Natural killer cell treated with Interleukin-12 subunit alpha and Interleukin-12 subunit beta and Interleukin-15 and Interleukin-18, amount 100 ng/mL, for 72 hours (primary cell): ENCODE measurements at places on chromosomes 1 and 21. TPM values are rescaled to one million over a fixed set of nuclear protein-coding genes. Genes with fewer than 3 reads are reported as not detected.

DNA sequence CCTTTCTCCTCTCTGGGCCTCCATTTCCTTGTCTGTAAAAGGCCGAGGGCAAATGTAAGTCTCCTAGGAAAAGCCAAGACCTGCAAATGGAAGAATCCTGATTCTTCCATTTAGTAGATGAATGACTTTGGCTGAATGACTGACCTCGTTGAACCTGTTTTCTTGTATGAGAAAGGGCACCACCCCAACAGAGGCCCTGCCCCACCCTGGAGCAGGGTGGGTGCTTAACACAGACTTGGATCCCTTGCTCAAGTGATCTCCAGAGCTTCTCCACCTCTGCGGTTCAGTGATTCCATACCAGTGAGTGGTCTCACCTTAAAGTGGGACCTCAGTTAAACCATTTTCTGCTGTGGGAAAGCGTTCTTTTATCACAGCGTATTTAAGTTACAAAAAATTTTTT, 39.0 kb upstream of the GUCA2B start:
- no peak for DNase-seq

CENPL gene
- total RNA-seq = 38.7 TPM

- DNase-seq = peak; percentile 73
Measured at GRCh38 chr1:54081306-54082270, 28.2 kb downstream of the TCEANC2 start.

IGSF3 gene
- total RNA-seq = 0.36 TPM

GRCh38 chr1:56872597-56872996, 18.0 kb downstream of the C8A start:
- DNase-seq = no peak

LCE2A gene
- total RNA-seq = not detected

DNA sequence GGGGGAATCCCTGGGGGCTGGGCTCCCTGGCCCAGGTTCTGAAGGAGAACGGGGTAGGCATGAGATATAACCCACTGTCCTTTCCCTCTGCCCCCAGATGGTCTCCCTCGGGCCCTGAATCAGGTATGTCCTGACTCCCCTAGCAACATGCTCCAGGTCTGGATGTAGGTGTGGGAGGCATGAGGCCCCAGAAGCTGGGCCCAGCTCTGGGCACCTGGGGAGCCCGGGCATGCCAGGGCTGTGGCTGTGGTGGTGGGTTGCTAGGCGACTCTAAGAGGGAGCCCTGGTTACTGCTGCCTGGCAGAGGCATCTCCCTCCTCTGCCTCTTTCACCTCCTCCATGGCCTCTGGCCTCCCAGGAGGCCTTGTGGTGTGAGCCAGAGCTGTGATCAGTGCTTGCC, 16.2 kb downstream of the FOXO6 start:
- DNase-seq = no peak

OR2W3 gene
- 0.31 TPM for total RNA-seq

- DNase-seq = no peak
Measured at GRCh38 chr1:172453153-172453545, 9.3 kb upstream of the PIGC start.

DNA sequence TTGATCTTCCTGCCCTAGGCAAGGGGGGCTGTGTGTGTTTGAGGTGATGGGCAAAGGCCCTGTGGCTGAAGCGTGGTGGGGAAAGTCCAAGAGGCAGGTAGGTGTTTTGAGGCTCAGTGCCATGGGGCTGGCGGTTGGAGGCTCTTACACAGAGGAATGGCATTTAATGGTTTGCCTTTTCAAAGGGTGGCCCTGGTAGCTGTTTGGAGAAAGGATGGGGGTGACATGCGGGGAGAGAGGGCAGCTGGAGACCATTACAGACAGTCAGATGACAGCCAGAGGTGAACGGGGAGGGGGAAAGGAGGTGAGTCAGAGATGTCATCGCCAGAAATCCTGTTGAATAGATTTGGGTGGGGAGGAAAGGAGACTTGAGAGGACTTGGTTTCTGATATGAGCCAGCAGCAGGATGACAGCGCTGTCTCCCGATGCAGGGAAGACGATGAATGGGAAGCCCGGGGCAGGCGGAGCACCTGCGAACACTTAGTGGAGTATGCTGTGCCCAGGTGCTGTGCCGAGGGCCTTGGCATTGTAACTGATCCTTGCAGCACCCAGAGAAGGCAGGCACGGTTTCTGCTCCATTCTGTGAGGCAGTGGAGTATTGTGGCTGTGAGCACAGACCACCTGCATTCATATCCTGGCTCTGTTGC, 56.3 kb downstream of the MAN1C1 start:
- DNase-seq = no peak

GBP7 gene
- total RNA-seq = 1.3 TPM

SLC6A9 gene
- 4.5 TPM for total RNA-seq

DNA sequence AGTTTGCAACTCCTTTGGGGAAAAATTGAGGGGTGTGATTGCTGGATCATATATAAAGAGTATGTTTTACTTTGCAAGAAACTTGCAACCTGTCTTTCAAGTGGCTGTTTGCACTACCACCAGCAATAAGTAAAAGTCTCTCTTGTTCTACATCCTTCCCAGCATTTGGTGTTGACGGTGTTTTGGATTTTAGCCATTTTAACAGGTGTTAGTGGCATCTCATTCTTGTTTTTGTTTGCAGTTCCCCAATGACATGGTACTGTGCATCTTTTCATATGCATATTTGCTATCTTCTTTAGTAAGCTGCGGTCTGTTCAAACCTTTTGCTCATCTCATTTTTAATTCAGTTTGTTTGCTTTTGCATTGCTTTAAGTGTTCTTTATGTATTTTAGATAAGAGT, 535.5 kb downstream of the LRRIQ3 start:
- DNase-seq = no peak

RSPO1 gene
- not detected for total RNA-seq

C1orf94 gene
- not detected for total RNA-seq

PAQR7 gene
- total RNA-seq = 6.3 TPM

DNA sequence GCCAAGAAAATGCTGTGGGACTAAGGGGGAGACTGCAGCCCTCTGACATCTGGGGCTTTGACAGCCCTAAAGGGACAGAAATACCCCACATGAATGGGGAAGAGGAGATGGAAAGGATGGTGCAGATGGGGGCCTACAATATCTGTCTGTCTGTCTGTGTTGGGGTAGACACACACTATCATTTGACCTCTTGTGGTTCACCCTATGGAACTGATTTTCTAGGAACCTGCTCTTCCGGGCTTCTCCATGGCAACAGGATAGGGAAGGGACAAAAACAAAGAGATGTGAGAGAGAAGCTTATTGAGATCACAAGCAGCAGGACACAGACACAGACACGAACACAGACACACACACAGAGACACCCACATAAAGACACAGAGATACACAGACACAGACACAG, 17.1 kb downstream of the KIF21B start:
- DNase-seq = no peak

GRCh38 chr1:17539477-17540254, at the start of gene ARHGEF10L:
Gene ARHGEF10L (plus strand): TSS chr1:17539698. CDS start chr1:17580596, 40,898 bp downstream.
- DNase-seq = no peak

DNA sequence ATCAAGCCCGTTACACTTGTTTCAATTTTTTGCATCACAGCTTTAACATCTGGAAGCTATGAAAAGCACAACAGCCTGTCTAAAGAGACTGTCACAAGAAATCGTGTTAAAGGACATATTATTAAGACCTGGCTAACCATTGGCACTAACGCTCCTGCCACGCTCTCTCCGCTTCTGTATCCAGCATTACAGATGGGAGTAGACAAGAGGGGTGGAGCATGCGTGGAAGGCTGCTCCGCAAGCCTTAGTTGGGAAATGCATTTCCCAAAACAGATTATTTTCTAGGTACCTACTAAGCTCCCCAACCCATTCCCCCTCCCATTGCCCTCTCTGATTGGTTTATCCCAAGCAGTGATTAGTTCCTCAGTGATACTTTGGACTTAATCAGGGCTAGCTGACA, 72.4 kb downstream of the NTNG1 start:
- no peak for DNase-seq

DNA sequence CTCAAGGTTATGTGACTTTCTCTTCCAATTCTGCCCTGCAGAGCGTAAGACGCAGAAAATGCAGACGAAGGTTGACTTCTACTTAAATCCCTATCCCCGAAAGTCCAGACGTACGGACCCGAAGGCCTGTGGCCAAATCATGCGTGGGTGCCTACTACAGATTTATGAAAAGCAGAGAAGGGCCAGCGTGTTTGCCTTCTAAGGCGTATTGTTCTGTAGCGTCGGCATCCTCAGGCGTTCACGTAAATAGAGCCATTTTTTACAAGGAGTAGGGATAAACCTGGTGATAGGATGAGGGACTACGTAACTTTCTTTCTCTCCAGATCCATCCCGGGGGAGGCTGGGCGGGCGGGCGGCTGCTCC, 222 bp upstream of the GIPC2 start:
- no peak for DNase-seq

TGFB2 gene
- 0.11 TPM for total RNA-seq

HSPA6 gene
- total RNA-seq = 5.9 TPM

DNA sequence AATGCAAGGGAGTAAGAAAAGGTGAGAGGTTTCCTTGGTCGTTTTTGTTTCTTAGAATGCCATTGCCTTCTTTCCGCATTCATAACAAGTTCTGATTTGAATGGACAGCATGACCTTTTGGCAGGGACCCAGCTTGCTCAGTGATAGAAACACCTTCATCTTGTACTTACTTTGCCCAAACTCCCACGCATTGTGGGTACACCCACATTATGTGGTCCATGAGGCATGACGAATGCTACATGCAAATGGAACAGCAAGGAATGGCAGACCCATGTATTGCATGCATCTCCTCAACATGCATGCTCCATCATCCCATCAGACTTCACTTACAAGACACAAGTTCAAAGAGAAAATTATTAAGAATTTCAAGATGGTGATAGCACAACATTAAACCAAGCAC, 102.8 kb downstream of the CDC7 start:
- DNase-seq = no peak

DNA sequence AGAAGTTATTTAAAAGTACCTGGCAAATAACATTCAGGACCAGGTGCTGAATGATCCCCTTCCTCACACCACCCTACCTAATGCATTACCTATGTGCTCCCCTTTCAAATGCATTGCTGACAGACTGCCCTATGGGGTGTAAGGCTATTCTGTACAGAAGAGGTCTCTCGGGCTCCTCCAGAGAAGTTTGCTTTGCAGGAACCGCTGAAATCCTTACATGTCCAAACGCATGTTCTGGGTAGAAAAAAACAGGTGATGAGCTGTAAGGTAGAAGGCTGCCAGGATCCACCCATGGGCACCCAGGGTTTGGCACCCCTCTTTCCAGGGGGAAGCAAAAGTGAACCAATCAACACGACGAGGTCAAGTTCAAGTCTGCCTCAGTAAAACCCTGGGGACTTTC, 58.3 kb upstream of the TARBP1 start:
- DNase-seq = peak; percentile 20

DNA sequence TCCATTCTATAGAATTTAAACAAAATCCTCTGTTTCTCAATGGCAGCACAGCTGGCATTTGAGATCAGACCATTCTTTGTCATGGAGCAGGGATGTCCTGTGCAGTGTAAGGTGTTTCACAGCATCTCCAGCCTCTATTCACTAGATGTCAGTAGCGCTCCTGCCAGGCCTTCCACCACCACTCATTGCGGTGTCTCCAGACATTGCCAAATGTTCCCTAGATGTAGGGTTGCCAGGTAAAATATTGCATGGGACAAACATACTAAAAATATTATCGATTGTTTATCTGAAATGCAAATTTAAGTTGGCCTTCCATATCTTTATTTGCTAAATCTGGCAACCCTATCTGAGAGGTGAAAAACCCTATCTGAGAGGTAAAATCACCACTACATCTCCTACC, 11.7 kb downstream of the ITLN2 start:
- no peak for DNase-seq

GRCh38 chr21:35585155-35585554, 475.2 kb downstream of the SETD4 start:
- no peak for DNase-seq

GRCh38 chr21:33133892-33134291, 64.0 kb downstream of the OLIG1 start:
- no peak for DNase-seq

GRCh38 chr1:48073798-48074530, 76.8 kb upstream of the TRABD2B start:
- no peak for DNase-seq

ANP32E gene
- total RNA-seq = 157 TPM

- DNase-seq = no peak
Measured at GRCh38 chr1:79976287-79976686, 969.8 kb upstream of the ADGRL4 start.

DNA sequence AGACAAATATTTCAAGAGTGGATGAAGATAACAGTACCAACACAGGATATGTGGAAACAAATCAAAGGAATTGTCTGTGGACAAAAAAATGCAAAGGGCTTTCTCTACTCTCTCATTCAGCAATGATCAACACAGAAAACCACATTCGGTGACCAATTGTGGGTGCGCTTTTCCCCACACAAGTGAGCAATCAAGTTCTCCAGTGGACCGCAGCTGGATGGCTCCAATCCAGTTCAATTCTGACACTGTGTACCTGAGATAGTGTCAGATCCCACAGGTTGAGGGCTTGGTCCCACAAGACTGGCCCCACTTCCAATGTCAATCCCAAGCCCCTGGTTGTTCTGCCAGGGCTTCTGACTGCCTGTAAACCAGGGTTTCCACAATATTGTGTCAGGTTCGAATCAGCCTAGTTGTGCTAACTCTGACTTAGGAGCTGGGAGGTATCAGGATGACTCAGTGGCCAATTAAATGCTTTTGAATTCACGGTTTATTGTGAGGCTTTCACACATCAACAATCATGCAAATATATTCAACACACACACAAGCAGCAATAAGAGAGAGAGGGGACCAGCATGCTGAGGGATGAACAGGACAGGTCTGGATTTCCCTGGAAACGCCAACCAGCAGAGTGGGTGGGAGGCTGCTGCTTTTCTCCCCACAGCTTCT, 87.0 kb upstream of the BTG3 start:
- no peak for DNase-seq

DNA sequence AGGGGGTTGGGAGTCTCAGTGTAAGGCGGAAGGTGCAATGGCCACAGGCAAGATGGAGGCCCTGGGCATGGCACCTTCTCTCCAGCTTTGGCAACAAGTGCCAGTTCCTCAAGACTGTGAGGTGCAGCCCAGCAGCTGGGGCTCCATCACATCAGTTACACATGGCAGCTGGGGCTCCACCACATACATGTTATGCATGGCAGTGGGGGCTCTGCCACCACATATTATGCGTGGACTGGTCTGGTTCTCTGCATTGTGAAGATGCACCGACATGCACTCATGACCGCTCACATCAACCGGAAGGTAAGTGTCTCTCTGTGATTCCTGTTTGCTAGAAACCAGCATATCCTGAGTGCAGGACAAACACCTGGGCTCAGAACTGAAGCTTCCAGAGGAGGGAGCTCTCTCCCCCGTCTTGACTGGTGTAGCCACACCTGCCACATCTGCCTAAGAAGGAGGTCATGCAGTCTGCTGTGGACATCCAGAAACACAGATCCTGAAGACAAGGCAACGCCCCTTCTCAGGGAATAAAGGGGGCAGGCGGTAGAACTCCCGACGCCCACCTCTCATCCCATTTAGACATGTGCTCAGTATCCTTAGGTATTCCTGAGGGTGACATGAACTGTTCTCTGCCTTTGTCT, 104.1 kb upstream of the TMPRSS2 start:
- no peak for DNase-seq

DNA sequence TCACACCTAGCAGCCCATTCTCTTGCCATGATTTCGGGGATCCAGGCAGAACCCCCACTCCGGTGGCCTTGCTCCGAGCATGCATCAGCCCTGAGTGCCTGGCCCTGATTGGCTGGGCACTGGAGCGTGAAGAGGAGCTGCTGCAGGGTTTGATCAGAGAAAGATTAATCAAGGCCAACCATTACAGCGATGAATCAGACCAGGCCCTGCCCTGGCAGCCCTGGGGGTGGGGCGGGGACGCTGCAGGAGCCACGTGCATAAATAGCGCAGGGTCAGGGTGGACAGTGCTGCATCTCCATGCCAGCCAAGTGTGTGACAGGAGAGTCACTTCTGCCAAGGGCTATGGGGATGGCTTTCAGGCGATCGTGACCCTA, 3.4 kb upstream of the FAM131C start:
- no peak for DNase-seq
